Calu3 (cell line): ENCODE measurements at places on chromosomes 12 and 14.
A peak's percentile ranks its signal among the peaks of the same experiment; 100 is the strongest.

GRCh38 chr14:100724536-100724935 is 2.2 kb upstream of the DLK1 start:
- DNase-seq: no peak

GRCh38 chr14:100386121-100386520 is 63.0 kb downstream of the SLC25A47 start:
- no peak for DNase-seq

DNA sequence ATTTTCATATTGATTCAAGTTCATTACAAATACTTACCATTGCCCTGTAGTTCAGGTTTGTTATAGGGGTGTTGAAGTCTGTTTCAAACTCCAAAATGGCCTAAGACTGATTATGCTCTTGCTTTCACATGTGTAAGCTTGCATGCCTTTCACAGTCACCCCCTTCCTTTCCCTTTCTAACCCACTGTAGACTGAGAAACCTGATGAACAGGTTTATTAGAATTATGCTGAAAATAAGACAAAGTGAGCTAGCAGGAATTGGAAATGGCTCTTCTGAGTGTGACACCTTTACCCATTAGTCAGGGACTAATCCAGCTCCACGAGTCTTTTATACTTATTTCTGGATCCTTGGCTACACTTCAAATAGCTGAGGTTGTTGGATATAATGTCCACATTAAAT is 38.9 kb downstream of the FBXO33 start:
- peak; percentile 9 for DNase-seq

DNA sequence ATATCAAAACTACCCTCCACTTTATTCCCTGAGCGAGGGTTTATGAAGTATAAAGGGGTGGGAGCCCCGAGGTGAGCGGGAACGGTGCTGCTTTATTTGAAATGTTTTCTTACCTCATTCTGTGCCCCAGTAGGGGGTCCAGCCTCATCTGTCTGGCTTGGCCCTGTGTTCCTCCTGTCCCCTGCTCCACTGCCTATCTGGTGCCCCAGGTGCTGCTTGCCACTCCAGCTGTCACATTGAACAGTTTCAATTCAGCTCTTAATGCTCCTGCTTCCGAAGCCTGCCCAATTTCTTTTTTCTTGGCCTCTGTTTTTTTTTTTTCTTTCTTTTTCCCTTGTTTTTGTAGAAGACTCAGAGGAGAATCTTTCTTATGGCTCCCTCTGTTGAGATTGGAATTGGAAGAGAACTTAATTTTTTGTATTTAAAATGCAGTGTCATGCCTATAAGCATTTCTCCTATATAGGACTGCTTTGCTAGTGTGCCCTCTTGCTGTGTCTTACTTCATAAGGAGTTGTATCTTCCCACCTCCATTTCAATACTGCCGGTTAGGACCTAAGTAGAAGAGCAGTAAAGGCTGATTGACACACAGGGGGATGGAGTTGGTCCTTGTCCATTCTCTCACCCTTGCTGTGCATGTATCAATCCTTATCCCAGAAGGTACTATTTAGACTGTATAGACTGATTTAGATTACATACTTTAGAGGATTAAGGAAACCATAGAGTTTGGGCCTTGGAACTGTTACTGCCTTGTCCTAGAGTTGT is 2.3 kb downstream of the ATXN7L3B start:
- no peak for DNase-seq

DNA sequence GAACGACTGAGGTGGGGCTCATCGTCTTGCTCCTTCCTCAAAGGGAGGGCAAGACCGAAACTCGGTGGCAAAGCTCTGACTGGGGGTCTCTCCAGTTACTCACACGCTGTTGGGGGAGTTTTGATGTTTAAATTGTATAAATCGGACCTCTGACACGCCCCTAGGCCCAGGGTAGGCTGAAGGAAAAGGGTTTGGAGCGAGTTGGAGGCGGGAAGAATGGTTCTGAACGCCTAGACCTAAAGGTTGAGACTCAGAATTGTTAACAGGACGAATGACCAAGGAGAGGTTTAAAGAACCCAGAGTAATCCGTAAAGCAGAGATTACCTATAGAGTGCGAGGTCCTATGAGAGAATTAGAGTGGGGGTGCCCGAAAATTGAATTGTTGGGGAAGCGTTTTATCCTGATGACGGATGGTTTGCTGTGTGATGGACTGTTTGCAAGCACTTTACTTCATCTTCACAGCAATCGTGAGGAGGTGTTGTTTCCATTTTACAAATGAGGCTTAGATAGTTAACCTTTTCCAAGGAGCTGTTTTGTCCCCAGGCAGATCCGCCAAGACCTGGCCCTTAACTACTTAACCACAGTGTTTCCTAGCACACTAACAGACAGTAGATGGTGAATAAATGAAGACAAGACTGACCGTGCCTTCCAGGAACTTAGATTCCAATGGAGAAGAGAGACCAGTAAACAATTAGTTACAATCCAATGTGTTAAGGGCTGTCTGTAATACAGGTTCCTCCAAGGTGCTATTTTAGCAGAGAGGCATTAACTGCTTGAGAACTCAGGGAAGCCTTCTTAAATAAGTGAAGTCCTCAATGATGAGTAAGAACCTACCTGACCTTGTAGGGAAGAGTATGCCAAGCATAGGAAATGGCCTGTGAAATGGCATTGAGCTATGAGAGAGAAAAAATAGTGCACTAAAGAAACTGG is 929 bp upstream of the UBE2N start:
- no peak for DNase-seq

DNA sequence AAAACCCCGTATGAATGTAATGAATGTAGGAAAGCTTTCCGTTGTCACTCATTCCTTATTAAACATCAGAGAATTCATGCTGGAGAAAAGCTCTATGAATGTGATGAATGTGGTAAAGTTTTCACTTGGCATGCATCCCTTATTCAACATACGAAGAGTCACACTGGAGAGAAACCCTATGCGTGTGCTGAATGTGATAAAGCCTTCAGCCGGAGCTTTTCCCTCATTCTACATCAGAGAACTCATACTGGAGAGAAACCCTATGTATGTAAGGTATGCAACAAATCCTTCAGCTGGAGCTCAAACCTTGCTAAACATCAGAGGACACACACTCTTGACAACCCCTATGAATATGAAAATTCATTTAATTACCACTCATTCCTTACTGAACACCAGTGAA is 23.8 kb downstream of the ZNF891 start:
- no peak for DNase-seq

GRCh38 chr12:117025481-117026151 is 73.6 kb downstream of the TESC start:
- peak; percentile 76 for DNase-seq

DNA sequence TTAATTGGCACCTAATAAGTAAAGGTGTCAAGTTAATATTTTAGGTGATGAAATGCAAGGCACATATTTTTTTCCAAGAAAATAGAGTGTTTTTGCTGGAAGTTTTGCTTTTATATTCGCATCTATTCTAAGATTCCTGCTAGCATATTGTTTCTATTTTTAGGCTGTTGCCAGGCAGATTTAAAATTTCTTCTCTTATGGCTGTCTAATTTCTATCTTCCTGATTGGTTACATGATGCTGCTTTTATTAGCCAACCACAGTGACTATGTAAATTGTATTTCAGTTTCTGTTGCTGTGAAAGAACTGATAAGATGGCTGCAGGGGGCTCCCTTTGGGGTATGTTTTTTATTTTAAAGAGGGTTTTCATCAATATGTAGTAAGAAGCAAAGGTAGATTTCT is 42.7 kb downstream of the ATF7IP start:
- DNase-seq: no peak

GRCh38 chr14:100988011-100988410 is 84.5 kb upstream of the RTL1 start:
- DNase-seq: peak; percentile 21

- DNase-seq: no peak
Observed at GRCh38 chr12:4809449-4810218, 89.4 kb downstream of the GALNT8 start.

GRCh38 chr14:58408681-58409215 is 13.0 kb downstream of the TOMM20L start:
- DNase-seq: no peak

- DNase-seq: peak; percentile 20
Observed at GRCh38 chr12:46430340-46430948, 57.9 kb upstream of the SLC38A2 start.

DNA sequence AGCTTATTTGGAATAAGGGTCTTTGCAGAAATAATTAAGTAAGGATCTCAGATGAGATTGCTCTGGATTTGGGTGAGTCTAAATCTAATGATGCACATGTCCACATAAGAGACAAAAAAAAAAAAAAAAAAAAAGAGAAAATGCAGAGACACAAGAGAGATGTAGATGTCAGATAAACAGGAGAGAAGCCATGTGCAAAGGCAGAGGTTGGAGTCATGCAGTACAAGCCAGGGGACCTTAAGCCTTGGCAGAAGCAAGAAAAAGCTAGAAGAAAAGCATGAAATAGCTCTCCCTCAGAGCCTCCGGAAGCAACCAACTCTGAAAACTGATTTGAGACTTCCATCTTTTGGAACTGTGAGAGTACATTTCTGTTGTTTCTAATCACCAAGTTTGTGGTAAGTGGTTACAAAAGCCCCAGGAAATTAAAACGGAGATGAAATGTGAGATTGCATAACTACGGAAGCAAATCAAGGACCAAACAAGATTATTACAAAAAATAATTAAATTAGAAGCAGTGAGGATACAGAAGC is 1304.0 kb upstream of the SEL1L start:
- no peak for DNase-seq

DNA sequence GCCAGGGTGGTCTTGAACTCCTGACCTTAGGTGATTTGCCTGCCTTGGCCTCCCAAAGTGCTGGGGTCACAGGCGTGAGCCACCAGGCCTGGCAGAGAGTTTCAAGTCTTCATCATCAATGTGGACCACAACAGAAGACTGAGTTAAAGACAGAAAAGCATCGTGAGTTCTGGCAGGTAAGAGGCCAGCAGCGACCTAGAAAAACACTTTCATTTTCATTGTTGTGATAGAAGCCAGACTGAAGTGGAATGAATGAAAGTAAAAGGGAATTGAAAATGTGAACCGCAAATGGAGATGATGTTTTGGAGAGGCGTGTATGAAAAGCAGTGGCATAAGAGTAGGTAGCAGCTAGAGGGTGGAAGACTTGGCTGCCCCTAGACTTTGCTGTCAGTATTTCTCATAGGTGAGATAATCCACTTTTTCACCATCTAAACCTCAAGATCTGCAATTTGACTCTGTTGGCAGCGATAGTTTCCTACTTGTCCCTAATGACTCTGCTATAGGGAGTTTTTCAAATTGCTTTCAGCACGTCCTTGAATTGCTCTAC is 47.1 kb upstream of the PLEKHA5 start:
- no peak for DNase-seq

- DNase-seq: no peak
Observed at GRCh38 chr12:131561051-131561450, 149.8 kb upstream of the SFSWAP start.

DNA sequence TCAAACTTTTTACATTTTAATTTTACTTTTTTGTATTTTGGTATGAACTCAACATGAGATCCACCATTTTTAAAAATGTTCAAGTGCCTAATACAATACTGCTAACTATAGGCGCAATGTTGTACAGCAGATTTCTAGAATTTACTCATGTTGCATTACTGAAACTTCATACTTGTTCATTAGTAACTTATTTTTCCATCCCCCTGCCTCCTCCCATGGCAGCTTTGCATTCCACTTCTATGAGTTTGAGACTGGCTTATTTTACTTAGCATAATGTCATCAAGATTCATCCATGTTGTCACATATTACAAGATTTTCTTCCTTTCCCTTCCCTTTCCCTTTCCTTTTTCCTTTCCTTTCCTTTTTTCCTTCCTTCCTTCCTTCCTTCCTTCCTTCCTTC is 825.9 kb downstream of the SLC16A7 start:
- no peak for DNase-seq

- no peak for DNase-seq
Observed at GRCh38 chr14:35044939-35045797, 904 bp upstream of the FAM177A1 start.

- DNase-seq: no peak
Observed at GRCh38 chr12:76379261-76379660, 31.0 kb upstream of the BBS10 start.

GRCh38 chr14:23620177-23620702 is 15.9 kb upstream of the DHRS2 start:
- no peak for DNase-seq

GRCh38 chr12:104930388-104931326 is 27.4 kb downstream of the SLC41A2 start:
- no peak for DNase-seq

GRCh38 chr12:88897723-88898122 is 317.5 kb upstream of the KITLG start:
- DNase-seq: no peak

DNA sequence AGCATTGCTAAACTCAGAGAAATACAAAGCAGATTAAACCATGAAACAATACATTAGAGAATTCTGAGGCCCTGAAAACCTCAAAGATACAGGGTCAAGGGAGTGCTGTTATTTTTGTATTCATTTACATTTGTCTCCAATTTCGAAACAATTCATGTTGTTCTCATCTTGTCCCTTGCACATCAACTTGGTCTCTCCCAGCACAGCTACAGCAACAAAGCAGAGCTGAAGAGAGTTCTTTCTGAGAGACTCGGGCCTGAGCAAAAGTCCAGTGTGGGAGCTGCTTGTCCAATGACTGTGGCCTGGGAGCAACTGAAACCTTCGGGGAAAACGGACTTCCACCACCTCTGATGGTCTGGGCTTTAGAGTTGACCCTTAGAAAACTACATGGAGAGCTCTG is 79.4 kb upstream of the CDKN3 start:
- no peak for DNase-seq

DNA sequence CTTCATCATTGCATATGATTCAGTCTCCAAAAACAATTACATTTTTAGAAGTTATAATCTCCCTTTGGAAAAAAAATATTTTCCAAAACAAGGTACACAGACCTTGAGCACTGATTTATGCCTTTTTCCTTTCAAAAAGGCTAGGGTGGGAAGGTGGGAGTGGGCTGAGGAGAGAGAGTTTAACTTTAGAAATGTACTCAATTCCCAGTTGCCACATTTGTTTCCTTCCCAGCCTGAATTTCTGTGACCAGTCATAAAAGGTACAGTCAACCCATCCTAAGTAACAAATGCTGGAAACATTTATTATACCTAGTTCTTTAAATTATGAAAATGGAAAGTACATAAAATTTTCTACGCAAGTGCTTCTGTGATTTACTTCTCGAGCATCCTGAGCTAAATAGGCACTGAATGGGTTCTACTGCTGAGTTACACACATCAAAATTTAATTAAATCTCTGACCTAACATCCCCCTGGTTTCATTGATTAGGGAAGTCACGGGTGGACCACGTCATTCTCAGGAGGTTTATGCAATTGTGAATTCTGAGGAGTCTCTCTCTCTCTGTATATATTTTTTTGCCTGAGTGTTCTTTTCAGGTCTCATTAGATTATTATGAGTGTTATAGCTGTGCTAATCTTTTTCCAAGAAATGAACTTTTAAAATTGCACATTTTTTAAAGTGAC is 371.8 kb downstream of the BTG1 start:
- no peak for DNase-seq
